ENCODE measurements at places on chromosomes 12 and 14.

DNA sequence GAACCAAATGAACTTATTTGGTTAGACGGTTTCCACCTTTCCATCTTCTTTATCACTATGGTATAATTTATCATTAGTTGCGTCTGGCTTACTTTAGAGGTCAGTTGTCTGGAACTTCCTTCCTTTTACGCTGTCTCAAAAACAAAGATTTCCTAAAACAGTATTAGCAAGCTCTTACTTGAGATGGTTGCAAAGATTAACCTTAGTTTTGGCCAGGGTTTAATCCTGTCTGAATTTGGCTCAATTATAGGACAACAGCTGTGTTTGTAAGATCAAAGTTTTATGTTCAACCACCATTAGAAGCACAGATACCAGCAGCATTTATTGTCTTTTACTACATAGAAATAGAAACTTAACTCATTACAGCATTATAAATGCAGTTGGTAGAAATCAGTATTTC is 7.9 kb upstream of the WASHC3 start:
- DNase-seq = no peak

DNA sequence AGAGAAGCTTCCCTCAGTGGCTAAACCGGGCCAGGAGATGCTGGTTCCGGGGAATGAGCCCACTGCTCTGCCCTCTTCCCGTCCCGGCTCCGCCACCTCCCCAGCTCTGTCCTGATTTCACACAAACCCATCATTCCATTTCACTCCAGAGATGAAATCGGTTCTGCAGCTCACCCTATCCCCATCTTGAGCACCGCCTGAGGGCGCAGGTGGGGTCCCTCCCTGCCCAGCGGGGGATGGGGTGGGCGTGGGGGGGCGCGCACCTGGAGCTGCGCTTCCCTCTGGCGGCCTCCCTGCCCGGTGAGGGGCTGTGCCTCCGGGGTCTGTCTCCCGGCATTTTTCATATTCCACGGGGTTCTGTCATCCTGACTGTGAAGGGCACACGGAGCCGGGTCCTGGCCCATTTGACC is 44.7 kb downstream of the NOC4L start:
- no peak for DNase-seq

DNA sequence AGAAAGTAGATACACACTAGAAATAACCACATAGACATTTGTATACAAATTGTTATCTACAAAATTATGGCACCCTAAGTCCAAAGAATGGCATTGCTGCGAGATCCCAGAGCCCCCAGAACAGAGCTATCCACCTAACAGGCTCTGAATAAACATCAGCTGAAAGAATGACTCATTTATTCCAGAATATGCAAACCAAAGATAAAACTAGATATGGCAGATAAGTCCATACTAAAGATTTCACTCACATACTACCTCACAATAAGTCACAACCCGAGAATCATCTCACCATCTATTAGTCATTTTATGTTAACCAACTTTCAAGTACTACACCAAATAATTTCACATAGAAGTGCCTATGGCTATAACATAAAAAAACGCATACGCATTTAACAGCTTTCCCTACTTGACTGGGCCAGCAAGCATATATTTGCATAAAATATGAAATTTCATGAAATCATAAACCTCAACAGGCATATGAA is 5.6 kb downstream of the CNIH1 start:
- no peak for DNase-seq

- no peak for DNase-seq
Observed at GRCh38 chr12:87812030-87812429, 217.2 kb downstream of the C12orf50 start.

DNA sequence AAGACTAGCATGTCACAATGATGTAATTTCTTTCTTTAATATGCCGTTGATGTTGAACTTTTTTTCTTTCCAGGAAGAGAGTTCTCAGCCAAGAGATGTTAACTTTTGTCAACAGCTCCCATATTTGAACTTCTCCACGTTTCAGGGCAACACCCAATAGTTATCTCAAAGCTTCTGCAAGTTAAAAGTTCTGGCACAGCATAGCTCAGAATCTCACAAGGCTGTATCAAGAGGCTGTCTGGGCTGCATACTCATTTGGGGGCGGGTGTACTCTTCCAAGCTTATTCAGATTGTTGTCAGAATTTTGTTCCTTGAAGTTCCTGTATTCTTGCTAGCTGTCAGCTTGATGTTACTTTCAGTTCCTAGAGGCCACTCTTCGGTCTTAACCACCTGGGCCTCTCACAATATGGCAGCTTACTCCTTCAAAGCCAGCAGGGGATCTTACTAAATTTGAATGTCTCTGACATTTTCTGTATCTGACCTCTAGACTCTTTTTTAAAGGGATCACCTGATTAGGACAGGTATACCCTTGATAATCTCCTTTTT is 38.9 kb downstream of the KCNC2 start:
- DNase-seq = no peak

DNA sequence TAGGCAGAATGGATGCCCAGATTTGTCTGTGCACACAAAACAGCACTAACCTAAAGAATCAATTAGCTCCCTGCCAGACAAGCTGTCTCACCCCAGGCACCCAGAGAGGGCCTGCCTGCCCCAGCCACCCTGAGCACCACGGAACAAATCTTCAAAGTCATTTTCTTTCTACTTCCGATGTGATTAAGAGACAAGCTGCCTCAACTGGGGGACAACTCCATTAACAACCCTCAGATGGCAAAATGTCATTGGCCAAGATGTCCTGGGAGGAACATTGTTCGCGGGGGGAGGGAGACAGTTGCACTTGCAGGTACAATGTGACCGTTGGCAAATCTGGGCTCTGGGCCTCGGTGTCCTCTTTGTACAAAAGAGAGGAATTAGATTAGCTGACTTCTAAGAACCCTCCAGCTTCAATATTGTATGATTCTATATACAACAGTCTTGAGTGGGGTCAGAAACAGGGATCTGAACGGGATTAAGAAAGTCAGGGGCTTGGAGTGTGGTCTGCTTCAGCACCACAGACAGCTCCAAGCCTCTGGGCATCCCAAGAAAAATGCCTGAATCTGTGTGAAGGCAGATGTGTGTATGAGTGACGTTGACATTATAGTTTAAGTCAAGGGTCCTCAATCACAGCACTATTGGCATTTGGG is 42.8 kb upstream of the CMKLR1 start:
- no peak for DNase-seq

DNA sequence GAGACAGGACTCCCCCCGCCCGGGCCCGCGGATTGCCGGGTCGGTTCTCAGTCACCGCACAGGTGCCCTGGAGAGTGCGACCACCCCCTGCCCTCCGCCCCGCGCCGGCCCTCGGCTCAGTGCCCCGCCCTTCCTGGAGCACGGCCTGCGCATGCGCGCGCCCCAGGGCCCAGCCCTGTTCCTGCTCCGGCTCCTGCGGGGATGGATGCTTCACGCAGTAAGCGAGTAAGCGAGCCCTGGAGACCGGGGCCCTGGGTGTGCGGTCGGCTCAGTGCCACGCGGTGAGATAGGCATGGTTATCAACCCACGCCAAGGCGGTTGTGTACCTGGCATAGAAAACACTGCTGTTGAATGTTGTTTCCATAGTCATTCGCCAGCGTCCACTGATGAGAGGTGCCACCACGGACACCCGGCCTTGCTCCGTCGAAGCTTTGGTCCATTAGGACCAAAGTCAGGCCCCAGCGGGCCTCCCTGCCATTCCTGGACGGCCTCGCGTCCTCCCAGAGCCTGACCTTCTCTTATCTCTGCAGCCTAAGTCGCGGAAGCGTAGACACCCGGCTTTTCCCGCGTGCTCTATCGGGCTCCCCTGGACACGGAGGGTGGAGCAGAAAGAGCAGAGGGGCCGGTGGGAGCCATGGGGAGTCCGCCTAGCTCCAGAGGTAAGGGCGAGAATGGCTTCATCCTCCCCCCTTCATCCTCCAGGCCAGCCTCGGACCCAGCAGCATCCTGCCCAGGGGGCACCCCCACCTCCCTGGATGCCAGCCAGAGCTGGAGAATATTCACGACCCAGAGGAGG is 90.6 kb downstream of the PAPOLA start:
- DNase-seq = no peak

- DNase-seq = no peak
Observed at GRCh38 chr14:73239393-73240241, 2.3 kb downstream of the PAPLN start.

- DNase-seq = no peak
Observed at GRCh38 chr12:72499244-72499643, 227.1 kb downstream of the TRHDE start.

DNA sequence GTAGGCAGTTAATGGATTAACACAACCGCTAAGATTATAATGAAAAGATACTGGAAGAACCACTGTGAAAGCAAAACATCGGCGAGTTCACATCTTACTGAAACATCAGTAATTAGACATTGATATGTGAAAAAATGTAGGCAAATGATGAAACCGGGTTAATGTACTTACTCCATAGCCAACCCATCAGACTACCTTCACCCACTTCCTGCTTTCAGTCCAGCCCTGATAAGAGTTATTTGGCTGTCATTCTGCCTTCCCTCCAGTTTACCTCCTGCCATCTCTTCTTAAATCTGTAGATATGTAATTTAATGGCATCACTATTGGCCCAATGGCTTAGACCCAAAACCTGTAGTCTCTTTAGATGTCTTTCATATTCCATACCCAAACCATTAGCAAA is 46.0 kb upstream of the LGR5 start:
- DNase-seq = no peak

DNA sequence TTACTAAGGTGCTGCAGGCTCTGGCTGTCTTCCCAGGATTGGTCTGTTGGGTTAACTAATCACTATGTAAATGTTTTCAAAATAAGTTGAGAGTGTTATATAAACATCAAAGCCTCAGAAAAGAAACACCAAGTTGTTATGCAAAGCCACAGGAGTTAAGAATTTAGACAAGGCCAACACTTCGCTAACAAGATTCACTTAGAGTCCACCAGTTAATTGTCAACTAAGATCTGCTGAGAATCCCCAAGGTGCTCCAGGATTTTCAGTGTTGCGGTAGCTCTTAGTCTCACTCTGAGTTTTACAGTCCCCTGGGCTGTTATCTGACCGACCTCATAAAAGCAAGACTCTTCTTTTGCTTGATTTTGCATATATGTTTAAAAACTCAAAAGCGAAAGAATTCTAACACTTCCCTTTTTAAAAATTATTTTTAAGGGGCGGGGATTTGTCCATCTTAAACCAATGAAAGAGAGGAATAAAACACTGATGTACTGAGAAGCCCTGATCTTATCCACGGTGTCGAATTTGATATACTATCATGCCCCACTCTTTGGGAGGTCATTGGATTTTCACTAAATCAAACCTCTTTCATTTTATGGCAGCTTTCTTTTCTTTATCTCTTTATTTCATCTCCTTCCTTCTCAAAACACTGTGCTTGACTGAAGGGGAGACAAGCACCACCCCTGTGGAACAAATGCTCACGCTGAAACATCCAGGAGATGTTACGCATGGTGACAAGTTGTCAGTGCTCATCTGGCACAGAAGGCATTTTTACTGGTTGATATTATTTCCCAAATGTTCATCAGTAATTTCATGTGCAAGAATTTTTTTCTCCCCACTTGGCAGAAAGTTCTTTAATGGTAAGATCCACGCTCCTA is 7.0 kb downstream of the NIN start:
- DNase-seq = no peak

DNA sequence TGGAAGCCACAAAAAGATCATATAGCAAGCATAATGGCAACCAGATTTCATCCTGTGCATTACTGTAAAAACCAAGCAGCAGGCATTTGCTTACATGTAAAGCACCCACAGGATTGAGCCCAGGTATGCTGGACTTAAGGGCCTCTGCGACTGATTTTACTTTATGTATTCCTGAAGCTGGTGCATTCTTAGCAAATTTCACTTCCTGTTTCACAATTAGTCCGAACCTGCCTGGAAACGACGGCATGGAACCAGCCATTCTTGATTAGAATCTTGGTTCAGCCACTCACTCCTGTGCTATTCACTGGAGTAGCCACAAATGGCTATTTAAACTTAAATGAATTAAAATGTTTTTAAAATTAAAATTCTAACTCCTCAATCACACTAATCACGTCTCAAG is 239.2 kb downstream of the NUAK1 start:
- DNase-seq = no peak

DNA sequence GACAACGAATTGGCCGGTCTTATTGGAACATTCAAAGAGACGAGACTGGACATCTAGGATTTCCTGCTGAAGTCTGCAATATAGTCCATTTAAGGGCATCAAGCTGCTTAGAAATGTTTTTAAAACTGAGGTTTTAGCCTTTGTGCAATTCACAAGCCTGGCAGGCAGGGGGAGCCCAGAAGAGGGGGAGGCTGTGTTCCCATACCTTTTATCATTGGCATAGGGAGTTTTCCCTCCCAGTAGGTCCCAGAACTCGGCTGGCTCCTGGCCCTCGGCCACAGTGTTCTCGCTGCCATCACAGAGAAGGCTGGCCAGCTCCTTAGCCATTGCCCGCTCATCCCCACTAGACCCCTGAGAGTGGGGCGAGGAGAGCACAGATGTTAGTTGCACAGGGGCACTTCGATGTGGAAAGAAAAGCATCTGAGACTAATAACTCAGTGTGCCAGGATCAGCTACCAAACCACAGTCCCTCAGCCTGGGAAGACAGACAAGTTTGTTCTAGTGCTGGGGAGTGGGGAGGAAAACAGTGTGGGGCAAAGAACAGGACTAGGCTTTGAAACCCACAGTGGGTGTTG is 15.1 kb downstream of the AVIL start:
- no peak for DNase-seq

- DNase-seq = no peak
Observed at GRCh38 chr12:54270345-54270744, 9.6 kb downstream of the CBX5 start.

GRCh38 chr14:69090187-69090789 is 62.6 kb downstream of the DCAF5 start:
- DNase-seq = no peak

GRCh38 chr12:120156315-120157259 is 37.9 kb downstream of the GCN1 start:
- no peak for DNase-seq

- DNase-seq = no peak
Observed at GRCh38 chr12:2737656-2738241, 57.0 kb upstream of the FKBP4 start.

GRCh38 chr14:20247646-20248246 is 8.7 kb downstream of the OR11H4 start:
- DNase-seq = no peak

GRCh38 chr12:93634416-93634815 is 42.8 kb upstream of the CRADD start:
- DNase-seq = no peak

DNA sequence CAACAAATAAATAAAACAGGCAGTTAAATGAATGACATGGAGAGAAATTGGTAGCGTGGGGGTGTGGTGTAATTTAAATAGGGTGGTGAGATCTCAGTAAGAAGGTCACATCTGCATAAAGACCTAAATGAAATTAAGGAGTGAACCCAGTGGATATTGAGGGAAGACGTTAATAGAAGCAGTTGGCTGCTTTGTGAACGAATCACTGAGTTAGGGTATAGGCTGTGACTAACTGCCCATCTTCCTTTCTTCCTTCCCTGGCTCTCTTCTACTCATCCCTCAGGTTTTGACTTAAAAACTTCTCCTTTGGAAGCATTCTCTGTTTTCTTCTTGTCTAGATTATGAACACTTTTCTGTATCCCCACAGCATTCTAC is 64.7 kb downstream of the BTG1 start:
- no peak for DNase-seq

GRCh38 chr12:126189856-126190255 is 1124.6 kb downstream of the AACS start:
- DNase-seq = no peak

All from NCI-H187 (cell line).